ENCODE measurements at places on chromosomes 3 and 15.
A peak's percentile ranks its signal among the peaks of the same experiment; 100 is the strongest.

- no peak for DNase-seq
Observed at GRCh38 chr3:177529071-177529550, 331.8 kb upstream of the TBL1XR1 start.

GRCh38 chr3:112568642-112569041 lies 6.8 kb downstream of the SLC35A5 start:
- DNase-seq, result no peak

GRCh38 chr15:90004671-90005070 lies 3.5 kb downstream of the ZNF710 start:
- DNase-seq, result peak; percentile 47

- no peak for DNase-seq
Observed at GRCh38 chr15:59283717-59284391, 77.2 kb downstream of the LDHAL6B start.

DNA sequence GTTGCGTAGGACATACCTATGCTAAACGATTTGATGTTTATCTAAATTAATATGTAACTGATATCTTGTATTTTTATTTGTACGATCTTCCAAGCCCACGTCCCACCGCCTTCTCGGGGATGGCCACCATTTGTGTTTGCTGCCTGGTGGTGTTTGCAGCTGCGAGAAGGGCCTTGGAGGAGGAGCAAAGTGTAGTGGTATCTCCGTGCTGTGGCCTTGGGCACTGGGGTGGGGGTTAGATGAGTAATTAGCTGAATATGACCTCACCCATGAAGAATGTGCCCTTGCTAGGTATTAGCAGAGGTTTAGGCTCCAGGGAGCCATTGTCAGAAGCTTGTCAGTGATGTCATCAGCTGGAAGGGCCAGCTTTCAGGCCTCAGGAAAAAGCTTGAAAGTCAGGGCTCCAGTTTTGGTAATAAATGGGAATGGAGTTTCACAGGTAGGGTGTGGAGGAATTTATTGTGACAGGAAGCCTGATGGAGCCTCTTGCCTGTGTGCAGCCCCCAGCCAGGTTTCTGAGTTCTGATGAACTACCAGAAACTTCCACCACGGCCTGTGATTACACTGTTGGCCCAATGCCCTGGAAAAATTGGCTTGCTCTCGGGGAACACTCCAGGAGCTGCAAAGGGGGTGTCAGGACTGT lies 41.0 kb downstream of the FLNB start:
- DNase-seq, result no peak

- DNase-seq, result no peak
Observed at GRCh38 chr15:98737159-98737558, 88.8 kb downstream of the IGF1R start.

- no peak for DNase-seq
Observed at GRCh38 chr15:52085299-52085698, 27.3 kb downstream of the BCL2L10 start.

GRCh38 chr3:106114220-106114619 lies 245.4 kb upstream of the CBLB start:
- no peak for DNase-seq

DNA sequence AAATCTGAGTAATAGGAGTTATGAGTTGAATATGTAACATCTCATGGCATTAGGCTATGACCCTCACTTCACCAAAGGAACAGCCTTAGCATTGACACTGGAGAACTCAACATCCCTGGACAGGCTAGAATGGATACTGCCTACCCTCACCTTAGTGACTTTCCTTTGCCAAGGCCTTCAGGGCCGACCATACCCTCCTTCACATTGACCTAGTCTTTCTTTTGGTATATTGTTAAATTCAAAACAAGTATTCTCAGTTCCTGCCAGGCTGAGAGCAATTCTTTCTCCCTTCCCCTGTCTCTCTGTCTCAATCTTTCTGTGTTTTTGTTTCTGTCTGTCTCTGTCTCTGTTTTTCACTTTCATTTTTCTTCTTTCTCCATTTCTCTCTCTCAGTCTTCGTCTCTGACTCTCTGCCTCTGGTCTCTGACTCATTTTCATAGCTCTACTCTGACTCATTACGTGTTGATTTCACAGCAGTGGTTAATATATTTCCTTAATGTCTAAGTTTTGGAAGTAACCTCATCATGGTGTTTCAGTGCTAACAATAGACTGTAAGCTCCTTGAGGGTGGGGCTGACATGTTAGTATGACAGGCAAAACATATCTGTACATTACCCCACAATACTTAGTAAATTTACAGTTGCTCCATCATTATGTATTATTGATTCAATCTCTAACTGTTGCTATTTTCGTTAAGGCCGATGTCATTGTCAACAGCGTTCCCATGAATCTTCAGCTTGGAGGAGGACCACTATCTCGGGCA lies 32.5 kb downstream of the PARP15 start:
- no peak for DNase-seq

- DNase-seq, result no peak
Observed at GRCh38 chr3:106688464-106688863, 688.8 kb upstream of the CCDC54 start.

DNA sequence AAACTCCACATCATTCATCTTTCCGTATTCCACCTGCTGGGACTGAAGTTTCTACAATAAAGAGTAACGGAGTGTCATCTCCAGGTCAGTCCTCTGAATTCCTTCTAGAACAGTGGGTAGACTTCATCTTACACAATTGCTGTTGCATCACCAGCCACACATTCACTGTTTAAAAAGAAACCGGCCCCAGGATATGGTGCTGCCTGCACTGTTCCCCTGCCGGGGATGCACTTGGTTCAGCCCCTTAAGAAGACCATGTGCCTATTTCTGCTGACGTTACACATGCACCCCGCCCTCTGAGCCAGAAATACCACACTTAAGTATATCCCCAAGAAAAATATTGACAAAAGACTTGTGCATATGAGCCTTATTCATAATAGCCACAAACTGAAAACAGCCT lies 233.4 kb downstream of the FEZF2 start:
- no peak for DNase-seq

DNA sequence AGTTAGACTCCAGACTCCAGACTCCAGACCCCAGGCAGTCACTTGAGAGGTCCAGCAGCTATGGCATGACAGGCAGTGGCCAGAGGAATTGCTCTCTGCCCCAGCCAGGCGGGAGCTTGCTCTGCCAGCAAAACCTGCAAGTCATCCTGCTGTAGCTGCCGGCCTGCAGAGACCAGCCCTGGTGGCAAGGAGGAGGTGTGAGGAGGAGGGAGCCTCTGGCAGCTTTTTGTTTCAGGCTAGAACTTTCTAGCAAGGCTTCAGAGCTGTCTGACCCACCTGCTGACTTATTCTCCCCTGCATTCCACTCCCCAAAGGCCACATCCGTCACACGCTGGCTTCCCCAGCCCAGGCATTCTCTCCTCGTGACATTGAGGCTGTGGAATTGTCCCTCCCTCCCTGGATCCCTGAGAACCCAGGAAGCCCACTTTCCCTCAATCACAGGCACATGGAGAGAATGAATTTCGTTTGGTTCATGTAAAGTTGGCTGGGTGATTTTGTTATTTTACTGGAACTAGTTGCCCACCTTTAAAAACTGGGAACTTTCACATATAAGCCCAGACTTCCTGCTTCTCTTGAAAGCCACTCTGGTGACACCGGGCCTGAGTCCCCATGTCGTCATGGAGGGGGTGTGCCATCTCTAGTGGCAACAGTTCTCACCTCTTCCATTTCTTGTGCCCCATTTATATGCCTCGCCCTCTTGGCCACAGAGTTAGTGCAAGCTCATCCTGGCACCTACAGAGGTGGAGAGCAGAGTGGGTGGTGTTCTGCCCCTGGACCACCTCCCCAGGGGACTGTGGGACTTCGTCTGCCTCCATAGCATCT lies 82.7 kb downstream of the ABHD5 start:
- no peak for DNase-seq

GRCh38 chr3:136690599-136690998 lies 61.6 kb downstream of the STAG1 start:
- no peak for DNase-seq

GRCh38 chr15:21261965-21262850 lies 178.1 kb downstream of the POTEB3 start:
- DNase-seq, result no peak

GRCh38 chr3:14508966-14509795 lies 31.0 kb downstream of the GRIP2 start:
- DNase-seq, result peak; percentile 55

Data from stimulated activated CD4-positive, alpha-beta T cell treated with anti-CD3 and anti-CD28 coated beads, Interleukin-12 subunit alpha, Interleukin-12 subunit beta, amount 100 ng/mL, for 48 hours (primary cell).